ENCODE measurements at places on chromosomes 5 and 9.

GRCh38 chr5:1883925-1884677, 1.4 kb upstream of the IRX4 start:
- no peak for DNase-seq

DNA sequence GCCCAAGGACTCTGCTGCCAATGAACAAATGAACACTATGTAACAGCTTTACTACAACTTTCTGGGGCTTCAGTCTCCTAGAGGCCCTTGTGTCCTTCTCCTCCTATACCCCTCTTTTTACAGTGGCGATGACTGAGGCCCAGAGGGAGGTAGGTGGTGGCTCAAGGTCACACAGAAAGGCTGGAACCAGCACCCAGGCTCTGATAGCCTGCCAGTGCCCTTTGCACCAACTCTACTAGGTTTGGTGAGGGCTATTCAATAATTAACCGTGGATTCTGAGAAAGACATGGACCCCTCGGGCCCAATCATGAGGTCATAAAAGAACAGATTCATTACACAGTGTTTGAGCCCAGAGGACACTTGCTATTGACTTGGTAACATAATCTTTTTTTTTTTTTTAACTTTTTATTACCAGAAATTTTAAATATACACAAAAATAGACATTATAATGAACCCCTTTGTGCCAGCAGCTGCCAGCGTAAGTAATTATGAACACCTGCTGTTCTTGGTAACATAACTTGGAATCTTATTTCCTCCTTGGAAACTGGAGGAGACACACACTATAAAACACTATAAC, 6.1 kb upstream of the ALDH1B1 start:
- no peak for DNase-seq

- no peak for DNase-seq
These were observed 52.3 kb upstream of the ZSWIM6 start for GRCh38 chr5:61279725-61280124.

- no peak for DNase-seq
These were observed 64.5 kb downstream of the DENND1A start for GRCh38 chr9:123865226-123866000.

- DNase-seq: no peak
These were observed 30.6 kb upstream of the MVB12B start for GRCh38 chr9:126295936-126296600.

All from stimulated activated CD4-positive, alpha-beta T cell treated with anti-CD3 and anti-CD28 coated beads, TNF-alpha, amount 100 ng/mL, for 4 hours (primary cell).